Stimulated activated CD4-positive, alpha-beta T cell treated with anti-CD3 and anti-CD28 coated beads, Interleukin-15, amount 100 ng/mL, for 24 hours (primary cell): ENCODE measurements at places on chromosomes 5 and 9.
A peak's percentile ranks its signal among the peaks of the same experiment; 100 is the strongest.

GRCh38 chr5:179890751-179891682 lies 16.7 kb downstream of the TBC1D9B start:
- no peak for DNase-seq

DNA sequence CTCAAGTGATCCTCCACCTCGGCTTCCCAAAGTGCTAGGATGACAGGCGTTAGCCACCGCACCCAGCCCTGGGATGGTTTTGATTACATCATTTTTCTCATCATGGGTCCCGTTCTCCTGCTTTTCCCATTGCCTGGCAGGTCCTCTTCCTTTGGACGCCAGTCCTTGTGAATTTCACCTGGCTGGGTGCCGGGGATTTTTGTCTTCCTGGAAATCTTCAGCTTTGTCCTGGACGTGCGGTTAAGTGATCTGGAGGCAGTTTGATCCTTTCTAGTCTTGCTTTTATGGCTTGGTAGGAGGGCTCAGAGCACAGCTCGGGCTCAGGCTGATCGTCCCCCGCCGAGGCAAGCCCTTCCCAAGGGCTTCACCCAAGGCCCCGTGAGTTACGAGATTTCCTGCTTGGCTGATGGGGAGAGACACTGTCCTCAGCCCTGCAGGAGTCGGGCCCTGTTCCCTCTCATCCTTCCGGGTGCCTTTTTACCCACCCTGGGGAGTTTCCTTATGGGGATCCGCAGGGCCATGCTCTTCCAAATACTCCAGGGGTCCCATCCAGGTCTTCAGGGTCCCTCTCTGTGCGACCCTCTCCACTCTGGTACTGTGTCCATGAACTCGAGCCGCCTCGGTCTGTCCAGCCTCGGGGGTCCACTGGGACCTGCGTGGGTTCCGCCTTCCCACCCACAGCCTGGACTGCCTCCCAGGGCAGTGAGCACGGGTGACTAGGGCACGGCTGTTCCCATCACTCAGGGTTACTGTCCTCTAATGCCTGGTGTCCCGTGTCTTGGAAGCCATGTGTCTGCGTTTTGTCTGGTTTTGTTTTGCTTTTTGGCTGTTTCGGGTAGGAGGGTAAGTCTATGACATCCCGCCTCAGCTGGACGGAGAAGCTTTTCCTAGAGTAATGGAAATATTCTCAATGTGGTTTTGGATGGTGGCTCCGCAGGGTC lies 22.3 kb upstream of the EGFL7 start:
- DNase-seq: no peak

DNA sequence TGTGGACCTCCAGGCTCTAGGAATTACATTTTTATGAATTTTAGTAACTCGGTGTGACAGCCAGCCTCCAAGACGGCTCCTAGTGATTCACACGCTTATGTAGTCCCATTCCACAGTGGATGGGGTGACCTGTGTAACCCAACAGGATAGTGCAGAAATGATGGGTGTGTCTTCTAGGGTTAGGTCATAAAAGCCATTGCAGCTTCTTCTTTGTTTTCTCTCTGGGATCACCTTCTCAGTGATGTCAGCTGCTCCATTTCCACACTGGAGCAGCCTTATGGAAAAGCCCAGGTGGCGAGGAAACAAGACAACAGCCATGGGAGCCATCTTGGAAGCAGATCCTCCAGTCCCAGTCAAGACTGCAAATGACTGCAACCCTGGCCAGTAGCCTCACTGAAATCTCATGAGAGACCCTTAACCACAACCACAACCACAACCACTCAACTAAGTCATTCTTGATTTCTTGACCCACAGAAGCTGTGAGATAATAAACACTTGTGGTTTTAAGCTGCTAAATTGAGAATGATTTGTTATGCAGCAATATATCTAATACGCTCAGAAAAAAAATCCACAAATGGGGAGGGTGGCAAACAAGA lies 5.1 kb upstream of the GNPDA1 start:
- DNase-seq: peak; percentile 45

DNA sequence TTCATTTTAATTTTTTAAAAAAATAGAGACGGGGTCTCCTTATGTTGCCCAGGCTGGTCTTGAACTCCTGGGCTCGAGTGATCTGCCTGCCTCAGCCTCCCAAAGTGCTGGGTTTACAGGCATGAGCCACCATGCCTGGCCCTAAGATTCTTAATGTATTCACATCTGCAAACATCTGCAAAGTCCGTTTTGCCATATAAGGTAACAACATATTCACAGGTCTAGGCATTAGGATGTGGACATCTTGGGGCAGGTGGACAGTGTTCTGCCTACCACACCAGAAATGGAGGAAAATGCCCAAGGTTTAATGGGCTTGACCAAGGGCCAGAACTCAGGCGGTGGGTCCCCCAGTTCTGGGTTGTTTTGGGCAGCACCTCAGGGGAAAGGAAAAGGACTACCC lies 41.6 kb upstream of the VDAC1 start:
- DNase-seq: no peak

- no peak for DNase-seq
These were observed 351.9 kb downstream of the ENC1 start for GRCh38 chr5:74288448-74289108.

GRCh38 chr5:157993986-157994691 lies 135.2 kb upstream of the CLINT1 start:
- no peak for DNase-seq

DNA sequence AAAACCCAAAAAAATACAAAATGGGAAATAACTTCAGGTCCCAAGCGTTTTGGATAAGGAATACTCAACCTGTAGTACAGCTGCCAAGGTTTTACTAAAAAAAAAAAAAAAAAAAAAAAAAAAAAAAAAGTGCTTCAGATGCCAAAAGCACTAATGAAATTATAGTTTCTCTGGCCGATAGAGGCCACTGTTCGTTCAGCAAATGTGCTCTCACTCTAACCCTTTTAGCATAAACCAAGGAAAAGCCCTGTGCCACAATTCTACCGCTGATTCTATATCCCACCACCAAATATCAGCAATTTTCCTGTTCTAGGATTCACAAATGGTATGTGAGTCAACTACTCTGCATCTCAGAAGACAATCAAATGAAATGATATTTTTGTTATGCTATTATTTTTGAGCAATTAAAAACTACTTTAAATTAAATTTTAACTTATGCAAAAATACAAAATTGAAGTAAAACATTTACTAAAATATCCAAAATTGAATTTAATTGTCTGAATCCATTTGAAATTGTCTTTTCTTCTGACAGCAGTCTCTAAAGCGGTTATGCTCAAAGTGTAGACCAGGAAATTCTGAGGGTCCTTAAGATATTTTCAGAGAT lies 79.8 kb downstream of the RICTOR start:
- peak; percentile 26 for DNase-seq

GRCh38 chr9:116422119-116422979 lies 264.8 kb upstream of the TRIM32 start:
- DNase-seq: no peak

- no peak for DNase-seq
These were observed 24.5 kb upstream of the PDZD2 start for GRCh38 chr5:31614151-31615020.

GRCh38 chr9:72306761-72307160 lies 58.2 kb downstream of the ZFAND5 start:
- DNase-seq: no peak

- no peak for DNase-seq
These were observed 309.3 kb upstream of the SEMA6A start for GRCh38 chr5:116883875-116884274.

DNA sequence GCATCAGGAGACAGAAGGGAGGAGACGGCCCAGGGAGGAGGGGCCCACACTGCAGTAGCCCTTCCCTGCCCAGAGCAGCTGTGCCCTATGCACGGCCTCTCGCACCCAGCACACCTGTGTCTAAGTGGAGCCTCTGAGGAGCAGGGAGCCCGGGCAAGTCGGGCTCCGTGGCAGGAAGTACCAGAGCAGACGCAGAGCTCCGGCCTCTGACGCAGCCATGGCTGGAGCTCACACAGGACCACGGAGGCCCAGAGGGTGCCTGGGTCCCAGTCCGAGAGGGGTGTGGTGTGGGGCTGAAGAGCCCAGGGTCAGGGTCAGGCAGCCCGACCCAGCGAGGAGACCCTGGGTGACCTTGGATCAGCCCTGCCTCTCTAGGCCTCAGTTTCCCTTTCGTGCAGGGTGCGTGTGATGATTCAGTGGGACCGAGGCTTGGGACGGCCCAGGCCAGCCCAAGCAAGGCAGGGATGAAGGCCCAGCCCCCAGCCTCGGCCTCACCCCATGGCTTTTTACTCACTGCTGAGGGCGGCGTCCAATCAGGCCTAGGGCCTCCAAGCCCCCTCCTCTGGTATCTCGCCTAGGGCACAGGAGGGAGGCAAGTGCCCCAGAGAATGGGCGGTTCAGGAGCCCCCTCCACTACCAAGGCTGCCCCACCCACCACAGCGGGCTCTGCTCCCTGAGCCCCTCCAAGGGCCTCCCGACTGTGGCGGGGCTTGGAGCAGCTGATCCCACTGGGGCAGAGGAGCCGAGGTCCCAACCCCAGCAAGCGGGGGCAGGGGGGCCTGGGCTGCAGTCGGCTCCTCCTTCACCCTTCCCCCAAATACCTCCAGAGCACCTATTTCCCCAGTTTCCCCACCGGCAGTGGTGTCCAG lies 4.3 kb upstream of the AGPAT2 start:
- no peak for DNase-seq

DNA sequence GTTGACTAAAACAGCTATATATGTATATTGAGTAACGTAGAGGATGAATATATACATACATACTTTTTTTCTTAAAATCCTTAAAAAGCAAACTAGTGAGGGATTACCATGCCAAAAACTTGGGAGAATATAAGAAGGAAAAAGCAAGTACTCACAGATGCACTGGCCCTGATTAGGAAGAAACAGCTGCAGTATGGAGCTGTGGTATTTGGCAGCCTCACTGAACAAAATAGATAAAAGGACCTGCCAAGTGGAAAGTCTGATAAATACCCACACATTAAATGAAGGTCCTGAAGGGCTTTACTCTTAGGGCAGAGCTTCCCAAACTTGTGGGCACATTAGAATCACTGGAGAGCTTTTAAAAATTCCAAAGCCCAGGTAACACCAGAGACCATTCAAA lies 80.6 kb downstream of the FEM1C start:
- no peak for DNase-seq

- no peak for DNase-seq
These were observed 5.7 kb downstream of the PIP5KL1 start for GRCh38 chr9:127924736-127925444.

DNA sequence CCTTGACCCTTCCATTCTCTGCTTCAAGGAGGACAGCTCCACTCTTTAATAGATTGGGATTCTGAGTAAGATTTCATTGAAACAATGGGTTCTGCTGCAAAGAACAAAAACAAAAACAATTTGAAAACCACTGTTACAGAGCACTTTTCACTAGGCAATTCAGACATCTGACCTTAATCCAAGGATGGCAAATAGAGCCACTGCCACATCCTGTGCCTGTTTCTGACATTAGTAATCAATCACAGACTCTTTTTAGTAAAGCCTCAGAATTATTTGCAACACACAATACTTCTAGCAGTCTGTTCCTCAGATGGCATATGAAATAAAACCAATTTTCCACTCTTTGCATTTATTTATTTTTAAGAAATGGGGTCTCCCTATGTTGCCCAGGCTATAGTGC lies 37.8 kb upstream of the NDFIP1 start:
- no peak for DNase-seq

GRCh38 chr5:6418679-6419276 lies 29.9 kb upstream of the UBE2QL1 start:
- no peak for DNase-seq

- no peak for DNase-seq
These were observed 78.3 kb downstream of the SMIM23 start for GRCh38 chr5:171863935-171864334.

DNA sequence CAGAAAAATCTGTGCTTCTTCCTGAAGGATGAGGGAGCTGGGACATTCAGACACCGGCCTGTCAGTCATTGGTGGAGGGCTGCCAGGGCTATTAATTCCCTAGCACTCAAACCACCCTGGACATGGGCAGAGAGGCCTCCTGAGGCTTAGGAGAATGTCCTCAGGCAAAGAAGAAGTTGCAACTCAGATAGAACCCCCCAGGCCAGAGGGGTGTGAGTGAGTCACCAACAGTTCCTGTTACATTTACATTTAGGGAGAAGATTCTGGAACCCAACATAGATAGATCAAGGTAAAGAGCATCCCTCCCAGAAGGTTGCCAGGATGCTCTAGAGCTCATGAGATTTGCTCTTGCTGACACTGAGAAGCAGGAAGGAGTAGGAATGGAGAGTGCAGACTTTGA lies 29.2 kb upstream of the SYK start:
- no peak for DNase-seq

- DNase-seq: no peak
These were observed 48.2 kb upstream of the NFIB start for GRCh38 chr9:14362175-14362574.

- no peak for DNase-seq
These were observed 81.0 kb upstream of the SLC25A51 start for GRCh38 chr9:37984672-37985611.

DNA sequence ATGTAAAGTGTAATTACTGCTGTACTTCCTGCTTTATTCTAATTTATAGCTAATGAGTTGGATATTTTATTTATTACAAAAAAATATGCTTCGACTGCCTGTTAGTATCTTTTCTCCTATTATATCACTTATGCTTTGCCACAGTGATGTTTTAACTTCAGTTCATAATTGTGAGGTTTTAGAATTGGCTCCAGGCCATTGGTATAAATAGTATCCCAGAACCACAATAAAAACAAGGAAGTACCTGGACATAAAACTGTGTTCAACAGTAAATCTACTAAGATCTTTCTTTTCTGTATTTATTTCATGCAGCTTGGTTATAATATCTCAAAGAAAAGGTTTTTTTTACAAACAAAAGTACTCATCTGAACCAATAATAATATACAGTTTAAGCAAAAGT lies 354.3 kb upstream of the CDH9 start:
- no peak for DNase-seq

DNA sequence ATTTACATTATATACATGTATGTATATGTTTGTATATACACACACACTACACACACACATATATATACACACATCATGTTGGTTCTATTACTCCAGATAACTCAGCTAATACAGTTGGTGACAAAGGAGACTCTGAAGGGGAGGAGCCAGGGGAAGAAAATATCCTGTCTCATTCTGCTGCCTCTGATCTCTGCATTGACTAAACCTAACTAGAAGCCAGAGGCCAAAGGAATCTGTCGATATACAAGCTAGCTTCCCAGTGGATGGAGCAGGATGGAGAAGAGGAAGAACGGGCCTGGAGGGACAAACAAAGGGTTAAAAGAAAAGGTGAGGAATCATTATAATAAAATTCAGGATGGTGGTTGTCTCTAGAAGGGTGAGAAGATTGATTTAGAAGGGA lies 13.7 kb upstream of the RHOBTB3 start:
- no peak for DNase-seq

- DNase-seq: no peak
These were observed 10.3 kb downstream of the ZNF782 start for GRCh38 chr9:96844040-96844439.

DNA sequence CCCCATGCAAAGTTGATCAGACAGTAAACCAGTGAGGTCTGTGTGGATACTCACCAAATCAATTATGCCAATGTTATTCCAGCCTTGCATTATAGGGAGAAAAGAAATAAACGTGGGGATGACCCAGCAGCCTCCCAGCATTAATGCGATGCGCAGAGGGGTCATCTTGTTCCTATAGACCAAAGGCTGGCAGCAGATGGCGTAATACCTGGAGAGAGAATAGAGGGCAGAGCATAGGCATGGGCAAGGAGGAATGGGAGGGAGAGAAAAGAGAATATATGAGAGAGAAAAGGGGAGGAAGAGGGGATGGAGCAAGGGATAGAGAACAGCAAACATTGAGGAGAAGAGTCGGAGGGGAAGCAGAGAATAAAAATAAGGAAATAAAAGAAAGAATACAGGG lies 131.2 kb downstream of the HTR4 start:
- no peak for DNase-seq
